Activated T-cell treated with anti-CD3 and anti-CD28 coated beads for 24 hours (primary cell): ENCODE measurements at places on chromosomes 1 and 21.

DNA sequence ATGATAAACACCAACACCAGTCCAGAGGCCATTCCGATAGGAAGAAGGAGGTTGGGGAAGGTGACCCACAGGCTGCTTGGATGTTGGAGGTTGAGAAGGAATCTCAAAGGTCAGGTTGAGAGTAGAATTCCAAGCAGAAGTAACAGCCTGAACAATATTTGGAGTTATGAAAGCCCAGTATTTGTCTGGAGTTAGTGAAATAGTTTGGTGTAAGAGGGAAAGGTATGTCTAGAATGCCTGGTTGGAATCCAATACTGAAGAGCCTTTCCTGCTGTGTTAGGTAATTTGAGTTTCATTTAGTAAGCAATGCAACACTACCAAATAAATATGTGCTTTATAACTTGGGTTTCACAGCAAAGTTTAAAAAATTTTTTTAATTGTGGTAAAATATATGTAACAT lies 70.5 kb upstream of the MCOLN3 start:
- DNase-seq: no peak

DNA sequence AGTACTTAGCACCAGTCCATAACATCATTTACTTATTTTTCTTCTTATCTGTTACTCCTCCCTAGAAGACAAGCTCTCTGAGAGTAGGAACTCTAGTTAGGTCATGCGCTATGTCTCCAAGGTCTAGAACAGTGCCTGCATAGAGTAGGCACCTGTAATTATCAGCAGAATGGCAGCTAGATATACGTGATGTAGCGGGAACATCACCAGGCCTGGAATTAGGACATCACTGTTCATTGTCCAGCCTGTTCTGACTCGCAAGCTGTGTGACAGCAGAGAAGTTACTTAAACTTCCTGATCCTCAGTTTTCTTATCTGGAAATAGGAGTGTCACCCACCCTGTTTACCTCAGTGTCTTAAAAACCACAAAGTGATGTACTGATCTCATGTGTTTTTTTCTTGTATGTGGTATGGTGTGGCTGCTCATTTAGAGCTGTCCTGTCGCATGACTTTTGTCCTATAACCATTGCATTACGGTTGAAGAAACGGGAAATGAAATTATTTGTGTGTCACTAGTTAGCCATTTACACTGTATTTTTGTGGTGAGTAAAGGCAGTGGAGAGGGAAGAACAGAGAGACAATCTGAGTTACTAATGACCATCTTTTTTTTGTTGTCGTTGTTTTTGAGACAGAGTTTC lies 37.1 kb upstream of the EXO1 start:
- no peak for DNase-seq

GRCh38 chr1:38082769-38083263 lies 36.2 kb upstream of the POU3F1 start:
- no peak for DNase-seq

DNA sequence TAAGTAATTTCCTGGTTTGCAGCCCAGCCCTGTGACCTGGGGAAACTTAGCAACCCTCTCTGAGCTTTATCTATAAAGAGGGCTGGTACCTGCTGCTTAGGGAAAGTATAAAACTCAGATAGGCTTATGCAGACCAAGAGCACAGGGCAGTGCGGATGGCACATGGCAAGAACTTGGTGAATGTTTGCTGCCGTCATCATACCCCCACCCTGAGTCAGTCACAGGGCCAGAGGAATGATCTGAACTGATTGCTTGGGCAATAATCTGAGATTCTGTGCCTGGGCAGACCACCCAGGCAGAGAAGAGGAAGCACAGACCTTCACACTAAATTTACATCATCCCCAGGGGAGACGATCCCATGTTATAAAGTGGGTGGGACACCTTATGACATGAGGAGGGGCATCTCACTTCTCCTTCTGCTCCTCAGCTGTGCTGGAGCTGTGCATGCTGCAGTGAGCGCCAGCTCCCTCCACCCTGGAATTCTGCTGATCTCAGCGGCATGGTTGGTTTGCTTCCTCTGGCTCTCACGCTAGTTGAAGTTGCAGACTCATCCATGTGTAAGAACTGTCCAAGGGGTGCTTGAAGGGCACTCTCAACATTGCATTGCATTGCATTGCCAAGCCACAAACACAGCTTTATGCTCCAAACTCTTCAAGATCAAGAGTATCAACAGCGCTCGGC lies 197.1 kb downstream of the AJAP1 start:
- DNase-seq: no peak

- DNase-seq: peak; percentile 20
These were observed 19.2 kb downstream of the CRCT1 start for GRCh38 chr1:152533327-152533938.

DNA sequence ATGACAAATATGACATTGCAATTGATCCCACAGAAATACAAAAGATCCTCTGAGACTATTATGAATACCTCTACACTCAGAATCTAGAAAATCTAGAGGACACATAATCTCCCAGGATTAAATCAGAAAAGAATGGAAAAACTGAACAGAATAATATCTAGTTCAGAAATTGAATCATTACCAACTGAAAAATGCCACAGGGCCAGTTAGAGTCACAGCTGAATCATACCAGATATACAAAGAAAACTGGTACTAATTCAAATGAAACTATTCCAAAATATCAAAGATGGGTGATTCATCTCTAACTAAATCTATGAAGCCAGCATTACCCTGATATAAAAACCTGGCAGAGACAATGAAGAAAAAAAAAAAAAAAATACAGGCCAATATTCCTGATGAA lies 149.3 kb downstream of the BRINP3 start:
- no peak for DNase-seq

DNA sequence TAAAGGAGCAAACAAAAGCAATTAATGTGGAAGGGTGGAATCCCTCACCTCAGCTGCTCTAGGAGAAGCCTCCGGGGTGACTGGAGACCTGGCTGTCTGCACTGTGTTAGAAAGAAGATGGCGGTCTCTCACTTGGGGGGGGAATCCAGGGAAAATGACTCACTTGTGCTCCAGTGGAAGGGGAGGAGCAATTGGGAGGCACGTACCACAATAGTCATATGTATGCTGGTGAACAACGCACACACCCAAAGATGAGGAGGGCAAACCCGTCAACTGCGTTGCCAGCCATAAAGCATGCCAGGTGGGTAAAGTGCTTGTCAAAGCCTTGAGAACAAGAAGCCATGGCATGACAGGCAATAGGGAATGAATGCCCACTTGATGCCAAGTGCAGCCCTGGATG lies 22.1 kb downstream of the PLEKHA6 start:
- no peak for DNase-seq

GRCh38 chr1:204041803-204042505 lies 31.0 kb upstream of the SOX13 start:
- no peak for DNase-seq

DNA sequence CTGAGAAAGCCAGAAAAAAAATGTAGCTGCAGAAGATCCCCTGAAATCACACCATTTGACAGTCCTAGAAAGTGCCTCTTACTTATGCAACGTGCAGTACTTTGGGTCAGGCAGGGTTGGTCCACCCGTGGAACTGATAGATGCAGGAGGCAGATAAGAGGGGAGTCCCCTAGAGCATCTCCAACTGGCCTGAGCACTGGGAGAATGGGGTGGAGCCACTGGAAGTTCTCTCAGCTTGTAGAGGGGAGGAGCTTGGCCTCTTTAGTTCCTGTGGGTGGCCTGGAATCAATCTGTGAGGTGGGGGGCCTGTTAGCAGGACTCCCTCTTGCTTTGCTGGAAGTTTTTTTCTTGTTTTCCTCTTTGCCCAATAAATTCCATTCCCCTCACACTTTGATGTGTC lies 335.7 kb upstream of the NCAM2 start:
- no peak for DNase-seq

DNA sequence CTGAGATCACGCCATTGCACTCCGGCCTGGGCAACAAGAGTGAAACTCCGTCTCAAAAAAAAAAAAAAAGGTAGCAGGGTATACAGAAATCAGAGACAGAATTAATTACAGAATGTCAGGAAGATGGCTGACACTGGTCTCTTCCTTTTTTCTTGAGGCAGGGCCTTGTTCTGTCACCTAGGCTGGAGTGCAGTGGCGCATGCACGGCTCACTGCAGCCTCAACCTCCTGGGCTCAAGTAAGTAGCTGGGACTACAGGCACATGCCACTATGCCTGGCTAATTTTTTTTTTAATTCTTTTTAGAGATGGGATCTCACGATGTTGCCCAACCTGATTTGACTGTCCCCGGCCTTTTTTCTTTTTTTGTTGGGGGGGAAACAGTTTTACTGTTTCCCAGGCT lies 16.4 kb downstream of the RNU5D-1 start:
- no peak for DNase-seq

- DNase-seq: no peak
These were observed 26.3 kb downstream of the CAMTA1 start for GRCh38 chr1:6811583-6811982.

- no peak for DNase-seq
These were observed 16.2 kb downstream of the OR2L13 start for GRCh38 chr1:248111157-248111556.

- peak; percentile 44 for DNase-seq
These were observed 26.1 kb downstream of the GPR3 start for GRCh38 chr1:27418326-27419185.
